ENCODE measurements at places on chromosomes 6 and 20.

DNA sequence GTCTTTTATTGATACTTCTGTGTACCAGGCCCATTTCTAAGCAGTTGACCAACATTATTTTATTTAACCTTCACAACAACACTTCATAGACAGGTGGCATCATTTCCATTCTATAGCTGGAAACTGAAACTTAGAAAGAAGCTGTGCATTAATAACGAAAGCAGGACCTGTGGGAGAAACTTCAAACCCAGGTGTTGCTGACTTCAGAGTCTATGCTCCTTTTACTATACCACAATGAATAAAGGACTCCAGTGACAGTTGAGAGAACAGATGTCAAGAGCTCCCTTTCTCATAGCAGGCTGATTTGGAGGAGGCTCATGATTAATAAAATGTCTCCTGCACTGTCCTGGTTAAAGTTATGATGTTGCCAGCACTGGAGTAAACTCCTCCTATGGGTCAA, 56.6 kb upstream of the POU3F2 start:
- DNase-seq: no peak

GRCh38 chr6:134172706-134173365, 120.4 kb upstream of the SLC2A12 start:
- no peak for DNase-seq

- no peak for DNase-seq
These were observed 355.4 kb downstream of the CDC5L start for GRCh38 chr6:44742828-44743372.

DNA sequence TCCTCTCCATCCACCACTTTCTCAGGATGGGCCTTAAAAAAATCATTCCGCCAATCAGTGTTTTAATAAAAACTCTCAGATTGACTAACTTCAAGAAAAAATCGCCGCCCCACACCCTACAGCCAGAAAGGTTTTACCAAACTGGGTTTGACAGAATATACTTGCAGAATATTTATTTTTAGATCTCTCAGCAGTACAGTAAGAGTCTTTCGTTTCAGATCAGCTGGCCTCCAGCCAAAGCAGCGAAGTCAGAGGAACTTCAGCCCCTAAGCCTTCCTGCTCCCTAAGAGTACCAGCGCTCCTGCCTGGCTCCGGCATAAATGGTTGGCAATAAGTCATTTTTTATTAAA, 24.7 kb downstream of the TBC1D7 start:
- no peak for DNase-seq

DNA sequence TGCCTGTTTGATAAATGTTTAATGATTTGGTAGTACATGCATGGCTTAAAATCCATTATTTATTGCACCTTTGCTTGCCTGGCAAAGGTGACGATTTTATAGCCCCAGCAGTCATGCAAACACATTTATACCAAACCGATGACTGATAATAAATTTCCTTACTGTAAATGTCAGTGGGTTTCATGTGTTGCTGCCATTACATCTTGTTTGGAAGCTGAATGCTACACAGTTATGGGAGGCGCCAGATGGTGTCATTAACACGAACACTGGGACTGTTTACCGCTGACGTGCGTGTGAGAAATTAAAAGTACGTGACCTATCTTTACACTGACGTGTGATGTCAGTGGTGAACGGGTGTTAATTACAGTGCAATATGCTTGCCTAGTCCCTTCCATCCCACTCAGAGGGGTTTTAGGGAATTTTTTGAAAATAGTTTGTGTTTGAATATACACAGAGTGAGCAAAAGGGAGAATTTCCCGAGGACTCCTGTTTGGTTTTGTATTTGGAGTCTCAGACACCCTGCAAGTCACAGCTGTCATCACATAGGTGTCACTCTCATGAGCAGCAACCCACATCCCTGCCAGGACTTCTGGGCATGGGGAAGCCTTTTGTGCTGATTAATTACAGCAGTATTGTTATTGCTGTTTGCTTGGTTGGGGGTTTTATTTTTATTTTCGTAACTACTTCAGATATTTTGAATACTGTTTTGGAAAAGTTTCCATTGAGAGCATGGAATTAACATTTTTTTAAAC, 151.8 kb upstream of the INSM1 start:
- peak; percentile 89 for DNase-seq

DNA sequence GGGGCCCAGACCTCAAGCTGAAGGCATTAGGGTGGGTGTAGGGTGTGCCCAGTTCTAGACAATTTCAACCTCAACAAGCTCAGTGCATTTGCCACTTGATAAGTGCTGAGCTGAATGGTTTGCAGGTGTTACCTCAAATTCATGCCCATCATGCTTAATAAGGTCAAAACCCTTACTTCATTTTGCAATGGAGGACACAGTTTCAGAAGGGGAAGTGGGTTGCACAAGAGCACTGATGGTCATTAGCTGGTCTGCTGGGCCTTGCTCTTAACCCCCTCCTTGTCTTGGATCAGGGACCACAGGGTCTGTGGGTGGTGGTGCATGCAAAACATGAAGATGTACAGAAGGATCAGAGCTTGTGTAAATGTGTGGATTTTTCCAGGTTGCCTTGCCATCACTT, 71.0 kb upstream of the SIRPA start:
- DNase-seq: no peak

DNA sequence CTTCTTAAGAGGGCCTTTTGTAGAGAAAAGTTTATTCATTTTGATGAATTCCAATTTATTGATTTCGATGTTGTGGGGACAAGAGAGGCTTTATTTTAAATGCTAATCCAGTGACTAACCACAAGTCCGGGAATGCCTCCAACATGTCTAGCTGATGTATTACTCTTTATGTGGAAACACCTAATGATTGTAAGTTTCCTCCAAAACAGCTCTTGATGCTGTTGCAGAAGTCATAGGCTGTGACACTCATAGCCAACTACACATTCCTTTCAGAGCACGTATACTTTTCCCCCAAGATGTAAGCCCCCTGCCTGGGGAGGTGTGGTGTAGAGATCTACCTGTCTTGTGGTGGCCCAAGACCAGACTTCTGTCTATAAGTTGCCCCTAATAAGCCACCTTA, 61.3 kb upstream of the RNF24 start:
- DNase-seq: no peak

- no peak for DNase-seq
These were observed 179.4 kb downstream of the KIF16B start for GRCh38 chr20:16393836-16394235.

DNA sequence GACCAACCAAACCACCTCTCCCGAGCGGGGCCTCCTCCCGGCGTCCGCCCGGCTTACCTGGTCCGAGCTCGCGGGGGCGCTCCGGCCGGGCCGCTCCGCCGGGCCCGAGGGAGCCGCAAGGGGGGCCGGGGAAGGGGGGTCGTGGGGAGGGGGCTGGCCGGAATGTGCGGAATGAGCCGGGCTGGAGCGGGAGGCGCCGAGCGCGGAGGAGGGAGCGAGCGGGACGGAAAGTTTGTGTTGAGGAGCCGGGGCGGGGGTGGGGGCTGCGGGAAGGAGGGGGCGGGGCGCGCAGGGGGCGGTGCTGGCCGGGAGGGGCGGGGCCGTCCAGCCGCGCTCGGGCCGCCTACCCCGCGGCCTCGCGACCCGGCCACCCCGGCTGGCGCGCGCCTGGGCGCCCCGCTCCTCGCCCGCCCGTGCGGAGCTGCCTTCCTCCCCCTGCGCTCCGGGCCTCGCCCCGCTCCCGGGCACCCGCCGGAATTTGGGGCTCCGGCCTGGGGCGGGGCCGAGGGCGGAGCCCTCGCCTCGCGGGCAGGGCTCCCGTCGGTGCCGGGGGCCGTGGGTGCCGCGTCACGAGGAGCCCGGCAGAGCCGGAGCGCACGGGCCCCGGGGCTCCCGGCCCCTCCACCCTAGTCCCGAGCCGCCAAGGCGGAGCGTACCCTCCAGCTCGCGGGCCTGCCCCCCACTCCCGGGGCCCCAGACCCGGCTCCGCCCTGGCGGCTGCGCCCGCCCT, at the start of gene TEAD3:
Gene TEAD3 (minus strand): TSS at position 239 of the 730 bp plus-strand sequence.
- no peak for DNase-seq
